ENCODE measurements at places on chromosomes 5 and 9. TPM values are rescaled to one million over a fixed set of nuclear protein-coding genes. Genes with fewer than 3 reads are reported as not detected.

STK32A gene
- total RNA-seq, result 7.7 TPM

SLC6A3 gene
- 4.3 TPM for total RNA-seq

GABRA1 gene
- not detected for total RNA-seq

CCNB1 gene
- total RNA-seq, result 30.0 TPM

STX17 gene
- total RNA-seq, result 37.3 TPM

SHROOM1 gene
- total RNA-seq, result 15.8 TPM

INSL4 gene
- not detected for total RNA-seq

IL13 gene
- not detected for total RNA-seq

STK10 gene
- total RNA-seq, result 33.6 TPM

SH3TC2 gene
- total RNA-seq, result 1.0 TPM

CYLC2 gene
- not detected for total RNA-seq

NCS1 gene
- total RNA-seq, result 19.9 TPM

FAM78A gene
- total RNA-seq, result 18.1 TPM

KIF24 gene
- 2.4 TPM for total RNA-seq

SCGB3A1 gene
- total RNA-seq, result 104 TPM

PKN3 gene
- 11.8 TPM for total RNA-seq

CCL21 gene
- total RNA-seq, result 39.1 TPM

NKD2 gene
- total RNA-seq, result 31.6 TPM

ANKRD34B gene
- total RNA-seq, result 0.15 TPM

MEF2C gene
- 45.7 TPM for total RNA-seq

IL7R gene
- total RNA-seq, result 101 TPM

TGFBI gene
- 151 TPM for total RNA-seq

NRG2 gene
- total RNA-seq, result 0.68 TPM

TMEM174 gene
- total RNA-seq, result not detected

FCHSD1 gene
- total RNA-seq, result 18.0 TPM

All from left lung (tissue), 14 donors.